ENCODE measurements at places on chromosomes 5 and 9. TPM values are rescaled to one million over a fixed set of nuclear protein-coding genes. Genes with fewer than 3 reads are reported as not detected.

Gene BRINP1
- polyA plus RNA-seq, result 0.04 TPM

Gene STPG3
- polyA plus RNA-seq, result not detected

Gene IL4
- not detected for polyA plus RNA-seq

Gene PRDM9
- not detected for polyA plus RNA-seq

Gene LECT2
- not detected for polyA plus RNA-seq

Gene OTULINL
- 0.03 TPM for polyA plus RNA-seq

Gene MTX3
- polyA plus RNA-seq, result 2.9 TPM

Gene TSLP
- polyA plus RNA-seq, result not detected

Gene PTPDC1
- 4.3 TPM for polyA plus RNA-seq

Gene TNFSF15
- 8.4 TPM for polyA plus RNA-seq

Gene CD274
- polyA plus RNA-seq, result 25.4 TPM

Gene CDH9
- not detected for polyA plus RNA-seq

Gene SLC31A1
- polyA plus RNA-seq, result 11.3 TPM

Gene ADCY2
- polyA plus RNA-seq, result under 0.01 TPM

Gene PCDHB11
- 0.13 TPM for polyA plus RNA-seq

Gene REEP5
- 163 TPM for polyA plus RNA-seq

Gene SV2C
- not detected for polyA plus RNA-seq

Gene ABL1
- 31.1 TPM for polyA plus RNA-seq

Gene PCDHA1
- 0.03 TPM for polyA plus RNA-seq

Gene NR5A1
- polyA plus RNA-seq, result not detected

Gene PCDHA9
- polyA plus RNA-seq, result 0.03 TPM

Gene PCDHGA2
- 1.9 TPM for polyA plus RNA-seq

Gene SLC6A18
- not detected for polyA plus RNA-seq

Gene PCDHB12
- polyA plus RNA-seq, result 0.36 TPM

Gene PPIC
- 36.4 TPM for polyA plus RNA-seq

Gene HAVCR2
- polyA plus RNA-seq, result not detected

Gene DBH
- polyA plus RNA-seq, result not detected

Gene PCDHGA4
- polyA plus RNA-seq, result 2.6 TPM

Gene TEX48
- not detected for polyA plus RNA-seq

Gene PCA3
- 0.86 TPM for polyA plus RNA-seq

Gene MCCC2
- polyA plus RNA-seq, result 27.9 TPM

Gene ADAMTS2
- 0.02 TPM for polyA plus RNA-seq

Gene GRM6
- not detected for polyA plus RNA-seq

Gene PPP3R2
- polyA plus RNA-seq, result not detected

Gene RECK
- 12.4 TPM for polyA plus RNA-seq

Gene AJM1
- polyA plus RNA-seq, result 0.32 TPM

Gene SLC6A19
- not detected for polyA plus RNA-seq

Gene FOXI1
- polyA plus RNA-seq, result not detected

Gene ZDHHC21
- 5.2 TPM for polyA plus RNA-seq

Gene LCN9
- polyA plus RNA-seq, result not detected

Gene ADGRV1
- polyA plus RNA-seq, result 0.55 TPM

Measured in endothelial cell of umbilical vein (primary cell).